ENCODE measurements at places on chromosomes 7 and 10.

DNA sequence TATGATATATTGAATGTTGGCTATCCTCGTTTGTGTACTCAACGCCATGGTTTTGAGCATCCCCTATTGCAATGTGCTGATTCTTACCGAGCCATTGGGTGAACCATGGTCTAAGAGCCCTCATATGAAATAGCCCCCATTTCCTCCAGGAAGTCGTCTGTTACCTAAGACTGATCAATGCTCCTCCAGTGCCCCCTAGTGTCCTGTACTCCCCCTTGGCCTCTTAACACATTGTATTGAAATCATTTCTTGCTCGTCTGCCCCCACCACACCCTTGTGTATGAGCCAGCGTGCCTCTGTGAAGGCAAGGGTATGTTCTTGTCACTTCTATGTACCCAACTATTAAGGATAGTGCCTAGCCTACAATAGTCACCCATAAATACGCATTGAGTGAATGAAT lies 11.2 kb upstream of the SLC35B4 start:
- DNase-seq = no peak

- DNase-seq = no peak
Observed at GRCh38 chr7:155984028-155984580, 171.8 kb upstream of the SHH start.

DNA sequence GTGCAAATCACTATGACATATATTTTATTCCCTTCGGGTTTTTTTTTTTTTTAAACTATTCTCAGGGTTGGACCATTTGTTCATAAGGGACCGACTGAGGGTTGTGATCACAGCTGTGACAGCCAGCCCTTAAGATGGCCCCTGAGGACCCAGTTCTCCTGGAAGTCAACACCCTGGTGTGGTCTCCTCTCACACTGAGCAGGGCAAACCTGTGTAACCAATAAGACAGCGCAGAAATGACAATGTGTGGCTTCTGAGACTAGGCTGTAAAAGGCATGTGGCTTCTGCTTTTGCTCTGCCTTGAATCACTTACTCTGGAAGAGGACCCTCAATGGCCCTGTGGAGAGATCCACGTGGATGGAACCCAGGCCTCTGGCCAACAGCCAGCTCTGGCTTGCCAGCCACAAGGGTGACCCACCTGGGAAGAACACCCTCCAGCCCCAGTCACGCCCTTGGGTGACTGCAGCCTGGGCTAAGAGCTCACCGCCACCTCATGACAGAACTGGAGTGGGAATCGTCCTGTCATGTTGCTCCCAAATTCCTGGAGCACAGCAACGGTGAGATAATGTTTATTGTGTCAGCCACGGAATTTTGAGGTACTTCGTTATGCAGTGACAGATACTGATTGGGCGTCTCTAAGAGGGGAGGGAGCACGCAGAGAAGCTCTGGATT lies 127.1 kb downstream of the CLEC2L start:
- DNase-seq = no peak

GRCh38 chr7:75039709-75040108 lies 33.9 kb downstream of the RCC1L start:
- peak; percentile 24 for DNase-seq

DNA sequence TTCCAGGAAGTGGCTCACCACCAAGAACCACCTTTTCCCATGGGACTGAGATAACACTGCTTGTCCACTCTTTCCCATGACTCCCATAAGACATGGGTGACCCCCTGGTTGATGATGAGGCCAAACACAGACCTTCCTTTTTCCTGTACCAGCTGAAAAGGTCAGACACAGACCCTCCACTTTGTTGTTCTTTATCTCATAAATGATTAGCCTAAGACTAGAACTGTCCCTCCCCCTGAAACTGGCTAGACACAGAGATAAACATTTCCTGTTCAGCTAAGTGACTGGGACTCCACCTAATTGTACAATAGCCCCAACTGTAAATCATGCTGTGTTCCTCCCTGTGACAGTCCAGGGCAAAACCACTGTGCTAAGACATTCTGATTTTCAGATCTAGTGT lies 8.2 kb upstream of the NRG3 start:
- no peak for DNase-seq

DNA sequence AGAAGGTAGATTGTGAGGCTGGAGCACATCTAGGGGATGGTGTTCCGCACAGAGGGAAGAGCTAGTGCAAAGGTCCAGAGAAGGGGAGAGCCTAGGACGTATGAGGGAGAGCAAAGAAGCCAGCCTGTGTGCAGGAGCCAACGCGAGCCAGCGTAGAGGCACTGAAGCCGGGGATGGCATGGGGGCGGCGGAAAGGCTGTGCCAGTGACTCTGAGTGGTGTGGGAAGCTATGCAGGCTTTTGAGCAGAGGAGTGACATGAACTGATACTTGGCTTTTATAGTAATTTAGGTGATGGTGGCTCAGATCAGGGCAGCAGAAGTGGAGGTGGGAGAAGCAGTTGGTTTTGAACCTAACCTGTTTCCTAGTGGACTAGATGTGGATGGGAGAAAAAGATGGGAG lies 65.8 kb downstream of the ATXN7L1 start:
- DNase-seq = no peak

- DNase-seq = no peak
Observed at GRCh38 chr10:86109421-86109820, 257.2 kb downstream of the GRID1 start.

DNA sequence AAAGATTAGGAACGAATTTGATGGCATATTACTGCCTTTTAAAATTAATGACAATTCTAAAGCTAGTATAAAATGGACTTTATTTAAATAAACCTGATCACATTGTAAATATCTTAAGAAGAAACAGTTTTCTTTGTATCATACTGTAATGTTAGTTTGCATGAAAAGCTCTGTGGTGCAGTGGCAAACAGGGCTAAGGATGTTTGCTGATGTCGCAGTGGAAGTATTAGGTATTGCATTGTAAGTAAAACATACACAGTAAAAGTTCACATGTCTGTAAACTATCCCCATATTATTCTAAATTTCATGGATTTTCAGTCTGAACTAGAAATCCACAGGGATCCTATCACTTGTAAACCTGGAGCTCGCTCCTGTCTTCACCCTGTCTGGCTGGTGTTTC lies 252.6 kb upstream of the ZNF32 start:
- DNase-seq = no peak

DNA sequence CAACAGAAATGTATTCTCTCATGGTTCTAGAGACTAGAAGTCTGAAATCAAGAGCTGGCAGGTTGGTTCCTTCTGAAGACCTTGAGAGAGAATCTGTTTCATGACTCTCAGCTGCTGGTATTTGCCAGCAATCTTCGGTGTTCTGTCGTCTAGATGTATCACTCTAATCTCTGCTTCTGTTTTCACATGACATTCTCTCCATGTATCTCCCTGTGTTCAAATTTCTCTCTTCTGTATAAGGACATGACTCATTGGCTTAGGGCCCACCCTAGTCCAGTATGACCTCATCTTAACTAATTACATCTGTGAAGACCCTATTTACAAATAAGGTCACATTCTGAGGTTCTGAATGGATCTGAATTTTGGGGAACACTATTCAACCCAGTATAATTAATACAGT lies 82.3 kb downstream of the ANKRD7 start:
- DNase-seq = no peak

DNA sequence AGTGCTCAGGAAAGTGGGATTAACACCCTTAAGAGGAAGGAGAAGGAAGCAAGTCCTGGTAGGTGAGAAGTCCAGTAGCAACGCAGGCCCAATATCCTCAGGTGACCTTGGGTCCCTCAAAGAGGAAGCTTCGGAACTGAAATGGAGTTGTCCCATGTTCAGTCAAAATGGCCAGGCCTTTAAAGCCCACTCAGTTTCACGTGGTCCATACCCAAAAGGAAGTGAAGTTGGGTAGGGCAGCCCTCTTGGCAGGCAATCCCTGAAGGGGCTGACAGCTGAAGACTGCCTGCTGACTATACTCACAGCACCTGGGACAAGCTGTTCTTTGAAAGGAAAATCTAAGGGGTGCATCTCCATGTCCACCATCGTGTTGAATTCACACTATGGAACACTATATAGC lies 3.0 kb downstream of the GSAP start:
- no peak for DNase-seq

- DNase-seq = no peak
Observed at GRCh38 chr10:124688889-124689670, 55.1 kb downstream of the FAM53B start.

- DNase-seq = no peak
Observed at GRCh38 chr7:2018569-2019460, 213.9 kb downstream of the MAD1L1 start.

- no peak for DNase-seq
Observed at GRCh38 chr10:131810805-131811629, 89.8 kb upstream of the PPP2R2D start.

Data from cerebellum (tissue), 4 donors.